WTC11 (cell line): ENCODE measurements at places on chromosomes 6 and 20.

GRCh38 chr6:167576828-167577503, 249.7 kb upstream of the AFDN start:
- no peak for DNase-seq

- peak; percentile 38 for DNase-seq
Measured at GRCh38 chr6:13378669-13379590, 50.6 kb upstream of the TBC1D7 start.

DNA sequence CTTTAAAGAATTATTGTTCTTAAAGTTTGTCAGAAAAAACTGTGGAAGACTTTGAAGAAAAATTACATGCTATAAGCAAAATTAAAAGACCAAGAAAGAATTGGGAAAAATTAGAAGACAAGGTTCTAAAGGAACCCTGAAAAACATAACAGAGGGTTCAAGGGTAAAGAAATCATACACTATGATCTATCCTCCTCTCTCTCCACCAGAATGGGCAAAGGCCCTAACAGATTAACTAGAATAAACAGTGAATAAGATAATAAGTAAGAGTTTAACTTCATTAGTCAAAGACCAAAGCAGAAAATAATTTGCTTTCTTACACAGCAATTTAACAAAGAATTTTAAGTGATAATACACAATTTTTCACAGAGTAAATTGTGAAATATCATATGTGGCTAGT, 201.2 kb upstream of the PDE10A start:
- no peak for DNase-seq

DNA sequence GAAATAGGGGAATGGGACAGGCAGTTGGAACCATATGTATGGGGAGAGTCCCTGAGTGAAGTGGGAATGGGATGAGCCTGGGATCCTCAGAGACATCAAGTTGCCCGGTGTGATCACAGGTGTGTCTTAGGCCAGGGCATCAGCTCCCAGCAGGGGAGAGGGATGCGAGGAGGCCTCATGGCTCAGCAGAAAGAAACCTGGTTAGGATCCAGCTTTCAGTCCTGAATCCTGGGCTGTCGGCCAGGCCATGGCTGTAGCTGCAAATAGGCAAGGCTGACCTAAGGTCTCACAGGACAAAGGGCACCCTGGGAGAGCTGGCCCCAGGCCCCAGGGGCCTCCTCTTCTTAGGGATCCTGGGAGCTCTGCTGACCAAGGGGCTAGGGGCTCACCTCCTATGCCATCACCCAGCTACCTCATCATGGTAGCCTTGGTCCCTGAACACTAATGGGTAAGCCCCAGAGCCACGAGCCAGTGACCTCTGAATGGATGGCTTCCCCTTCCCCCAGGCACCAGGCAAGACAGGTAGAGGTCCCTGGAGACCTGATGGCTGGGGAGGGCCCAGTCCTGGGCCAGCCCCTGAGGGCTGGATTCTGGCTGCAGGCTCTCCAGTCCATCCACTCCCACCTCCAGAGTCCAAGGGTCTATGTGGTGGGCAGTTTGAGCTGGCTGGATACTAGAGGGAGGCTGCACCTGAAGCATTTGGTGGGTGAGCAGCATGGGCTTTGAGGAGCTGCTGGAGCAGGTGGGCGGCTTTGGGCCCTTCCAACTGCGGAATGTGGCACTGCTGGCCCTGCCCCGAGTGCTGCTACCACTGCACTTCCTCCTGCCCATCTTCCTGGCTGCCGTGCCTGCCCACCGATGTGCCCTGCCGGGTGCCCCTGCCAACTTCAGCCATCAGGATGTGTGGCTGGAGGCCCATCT, at the start of gene SLC22A7:
Gene SLC22A7 (plus strand): TSS at position 617 of the 921 bp plus-strand sequence. CDS start 99 bp downstream, at position 716.
- no peak for DNase-seq

DNA sequence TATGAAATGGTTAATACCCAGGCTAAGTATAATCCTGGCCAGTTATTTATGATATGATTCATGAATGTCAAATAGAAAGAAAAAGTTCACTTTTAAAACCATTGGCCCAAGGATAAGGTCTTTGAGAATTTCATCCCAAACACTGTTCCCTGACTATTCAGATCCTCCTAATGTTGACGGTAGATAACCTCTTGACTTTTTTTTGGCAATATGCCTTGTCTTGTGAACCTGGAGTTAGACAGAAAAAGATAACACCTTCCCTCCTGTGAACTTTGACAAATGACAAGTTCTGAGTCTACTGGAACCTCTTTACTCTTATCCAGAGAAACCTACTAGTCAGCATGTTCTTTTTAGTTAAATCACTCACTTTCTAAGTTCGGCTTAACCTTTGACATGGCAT, 166.8 kb upstream of the PREP start:
- DNase-seq, result no peak

- no peak for DNase-seq
Measured at GRCh38 chr20:5780846-5781217, 30.6 kb downstream of the SHLD1 start.

DNA sequence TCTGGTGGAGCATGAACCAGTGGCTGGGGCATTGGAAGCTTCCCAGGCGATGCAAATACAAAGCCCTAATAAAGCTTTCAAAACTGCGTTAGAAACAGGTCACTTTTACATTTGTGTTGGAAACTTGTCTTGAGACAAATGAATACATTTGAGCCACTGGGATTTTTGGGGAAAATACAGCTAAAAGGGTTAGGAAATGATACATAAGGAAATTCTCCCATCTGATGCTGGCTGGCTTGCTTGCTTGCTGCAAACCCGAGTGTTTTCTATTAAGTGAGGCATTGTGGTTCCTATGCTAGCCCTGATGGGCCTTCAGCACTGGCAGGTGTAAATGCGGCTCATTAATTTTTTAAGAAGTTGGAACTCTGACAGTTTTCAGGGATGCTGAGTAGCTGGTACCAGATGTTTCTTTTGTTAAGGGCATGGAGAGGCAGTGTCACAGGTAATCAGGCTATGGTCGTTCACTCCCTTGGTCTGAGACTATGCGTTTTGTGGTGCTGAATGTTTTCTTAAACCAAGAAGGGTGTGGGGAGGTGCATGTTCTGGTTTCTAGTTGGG, 35.2 kb downstream of the RREB1 start:
- no peak for DNase-seq

GRCh38 chr20:47319517-47320252, 36.8 kb downstream of the ZMYND8 start:
- peak; percentile 83 for DNase-seq
